ENCODE measurements at places on chromosomes 12 and 14. TPM values are rescaled to one million over a fixed set of nuclear protein-coding genes. Genes with fewer than 3 reads are reported as not detected.
A peak's percentile ranks its signal among the peaks of the same experiment; 100 is the strongest.

GRCh38 chr12:105226219-105226618 is 9.8 kb downstream of the APPL2 start:
- H3K27me3 ChIP-seq: no peaks in the 10 kb centered on the region
- peak overlapping the region; percentile 36 for H3K4me3 ChIP-seq
- no peak overlapping the region for H3K27ac ChIP-seq
- DNase-seq: peak; percentile 18

DNA sequence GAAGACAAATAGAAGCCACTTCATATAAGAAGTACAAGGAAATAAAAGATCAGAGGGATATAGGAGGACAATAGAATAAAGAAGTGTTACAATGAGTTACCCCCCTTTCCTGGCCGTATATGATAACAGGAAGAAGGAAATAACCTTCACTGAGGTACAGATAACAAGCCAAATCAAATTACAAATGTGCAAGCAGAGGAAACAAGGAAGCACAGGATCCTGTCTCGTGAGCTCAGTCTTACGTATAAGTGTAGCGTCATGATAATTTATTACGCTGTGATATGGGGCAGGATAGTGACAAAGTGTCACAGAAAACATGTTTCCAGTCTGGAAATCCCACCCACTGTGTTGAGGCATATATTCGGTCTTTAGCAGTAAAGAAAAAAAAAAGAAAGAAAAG is 26.5 kb downstream of the CRACR2A start:
- H3K4me3 ChIP-seq: peak overlapping the region; percentile 20
- H3K36me3 ChIP-seq: peaks cover 18% of the 10 kb centered on the region
- no peaks in the 10 kb centered on the region for H3K27me3 ChIP-seq
- H3K27ac ChIP-seq: peak overlapping the region; percentile 67
- peaks cover 47% of the 10 kb centered on the region for H3K4me1 ChIP-seq

GRCh38 chr14:29518335-29518734 is 409.3 kb downstream of the PRKD1 start:
- peaks cover 4% of the 10 kb centered on the region for H3K36me3 ChIP-seq
- DNase-seq: no peak
- no peaks in the 10 kb centered on the region for H3K27me3 ChIP-seq
- H3K27ac ChIP-seq: no peak overlapping the region
- H3K4me3 ChIP-seq: no peak overlapping the region
- H3K4me1 ChIP-seq: no peaks in the 10 kb centered on the region

DNA sequence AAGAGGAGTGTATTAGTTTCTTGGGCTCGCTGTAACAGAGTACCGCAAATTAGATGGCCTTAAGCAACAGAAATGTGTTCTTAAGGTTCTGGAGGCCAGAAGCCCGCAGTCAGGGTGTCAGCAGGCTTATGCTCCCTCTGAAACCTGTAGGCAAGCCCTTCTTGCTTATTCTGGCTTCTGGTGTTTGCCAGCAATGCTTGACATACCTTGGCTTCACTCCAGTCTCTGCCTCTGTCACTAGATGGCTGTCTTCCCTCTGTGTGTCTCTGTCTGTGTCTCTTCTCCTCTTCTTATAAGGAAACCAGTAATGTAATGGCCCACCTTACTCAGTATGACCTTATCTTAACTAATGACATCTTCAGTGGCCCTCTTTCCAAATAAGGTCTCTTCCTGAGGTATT is 85.1 kb downstream of the DERA start:
- peaks cover 6% of the 10 kb centered on the region for H3K36me3 ChIP-seq
- H3K4me1 ChIP-seq: no peaks in the 10 kb centered on the region
- no peaks in the 10 kb centered on the region for H3K27me3 ChIP-seq

DNA sequence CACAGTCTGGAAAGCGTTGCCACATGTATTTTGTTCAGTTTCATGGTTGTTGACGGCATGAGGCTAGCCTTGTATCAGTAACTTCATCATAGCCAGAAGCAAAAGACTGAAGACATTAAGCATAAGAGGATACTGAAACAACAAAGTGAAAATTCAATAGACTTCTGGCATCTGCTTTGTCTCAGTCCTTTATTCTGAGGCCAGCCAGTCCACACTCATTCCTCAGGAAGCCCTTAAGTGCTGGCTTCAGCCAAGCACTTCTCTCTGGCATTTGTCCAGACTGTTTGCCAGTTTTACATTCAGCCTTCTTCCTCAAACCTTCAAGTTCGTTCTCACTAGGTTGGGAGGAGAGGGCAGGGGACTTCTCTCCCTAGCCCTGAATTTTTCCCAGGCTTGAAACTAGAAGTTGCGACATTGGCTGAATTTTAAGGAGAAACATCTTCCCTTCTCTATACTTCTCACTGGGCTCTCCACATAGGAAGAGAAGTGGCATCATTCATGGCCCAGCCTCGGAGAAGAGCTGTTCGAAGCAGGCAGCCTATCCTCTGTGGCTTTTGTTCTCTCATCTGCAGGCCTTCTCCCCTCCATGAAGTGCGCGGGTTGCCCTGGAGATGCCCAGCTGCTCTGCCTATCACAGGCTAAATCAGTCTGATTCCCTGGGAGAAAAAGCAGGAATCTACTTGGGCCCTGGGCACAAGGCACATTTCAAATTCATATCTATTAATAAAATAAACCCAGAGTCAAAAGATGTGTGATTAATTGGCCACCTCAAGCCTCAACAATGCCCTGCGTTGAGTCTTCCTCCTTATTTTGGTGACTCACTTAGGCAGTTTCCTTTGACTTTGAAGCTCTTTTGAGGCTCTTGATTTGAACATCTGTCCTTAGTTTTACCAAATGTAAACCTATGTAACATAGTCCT is 130.9 kb upstream of the PLEKHA5 start:
- H3K36me3 ChIP-seq: peaks cover 2% of the 10 kb centered on the region
- no peaks in the 10 kb centered on the region for H3K4me1 ChIP-seq

DNA sequence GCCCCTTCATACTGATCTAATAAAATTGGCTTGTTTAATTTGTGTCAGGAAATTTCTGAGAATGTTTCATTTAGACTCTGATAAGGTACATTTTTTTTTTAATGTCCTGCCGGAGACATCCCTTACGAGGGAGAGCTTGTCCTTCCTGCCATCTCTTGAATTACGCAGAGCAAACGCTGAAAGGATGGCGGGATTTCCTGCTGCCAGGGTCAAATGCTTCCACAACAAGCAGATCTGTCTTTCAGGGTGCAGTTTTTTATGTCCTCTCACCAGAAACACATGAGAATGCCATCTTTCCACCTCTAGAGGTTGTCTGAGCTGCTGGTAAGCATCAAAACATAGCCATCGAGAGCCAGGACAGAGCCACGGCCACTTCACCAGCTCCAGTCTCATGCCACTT is 126.8 kb upstream of the ARHGAP5 start:
- H3K27me3 ChIP-seq: peaks cover 35% of the 10 kb centered on the region
- no peak overlapping the region for H3K27ac ChIP-seq
- no peak for DNase-seq
- no peak overlapping the region for H3K4me3 ChIP-seq

GRCh38 chr12:56141946-56142784 is 10.2 kb upstream of the MYL6B start:
- H3K27ac ChIP-seq: no peak overlapping the region
- no peak for DNase-seq
- no peak overlapping the region for H3K4me3 ChIP-seq
- H3K4me1 ChIP-seq: peaks cover 10% of the 10 kb centered on the region

DNA sequence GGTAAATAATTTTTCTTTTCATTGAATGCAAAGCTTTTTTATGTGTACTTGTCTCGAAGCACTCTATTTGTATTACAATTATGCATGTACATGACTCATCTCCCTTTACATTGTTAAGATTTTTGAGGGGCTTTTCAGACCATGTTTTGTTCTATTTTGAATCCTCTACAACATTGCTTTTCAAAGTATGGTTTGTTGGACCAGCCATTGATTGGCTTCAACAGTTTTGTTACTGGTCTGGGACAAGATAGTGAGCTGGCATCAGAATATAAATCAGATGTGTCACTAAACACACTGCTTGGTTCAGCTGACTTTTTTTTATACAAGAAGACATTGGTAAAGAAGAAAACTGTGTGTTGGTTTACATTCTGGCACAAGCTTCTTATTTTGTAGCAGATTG is 122.3 kb downstream of the MON2 start:
- H3K36me3 ChIP-seq: peaks cover 8% of the 10 kb centered on the region
- no peaks in the 10 kb centered on the region for H3K27me3 ChIP-seq
- H3K4me3 ChIP-seq: no peak overlapping the region
- H3K4me1 ChIP-seq: no peaks in the 10 kb centered on the region
- no peak for DNase-seq
- H3K27ac ChIP-seq: no peak overlapping the region

- DNase-seq: peak; percentile 74
- H3K27ac ChIP-seq: peak overlapping the region; percentile 71
- peak overlapping the region; percentile 57 for H3K4me3 ChIP-seq
Observed at GRCh38 chr14:101707068-101707842, 54.3 kb upstream of the PPP2R5C start.

- H3K4me3 ChIP-seq: peak overlapping the region; percentile 50
- H3K4me1 ChIP-seq: peaks cover 33% of the 10 kb centered on the region
- H3K27me3 ChIP-seq: no peaks in the 10 kb centered on the region
- peaks cover 6% of the 10 kb centered on the region for H3K36me3 ChIP-seq
- no peak for DNase-seq
Observed at GRCh38 chr12:118330421-118331018, 42.2 kb downstream of the TAOK3 start.

Gene NKX2-1
- total RNA-seq: not detected

Gene C1S
- 6.6 TPM for total RNA-seq

Gene AMN
- total RNA-seq: 3.9 TPM

Gene AGAP2
- 21.7 TPM for total RNA-seq

Gene TSPAN11
- 0.28 TPM for total RNA-seq

Gene AICDA
- total RNA-seq: not detected

Gene KRT82
- not detected for total RNA-seq

Gene RD3L
- not detected for total RNA-seq

Gene KIF26A
- 0.05 TPM for total RNA-seq

Gene FITM1
- 0.46 TPM for total RNA-seq
